ENCODE measurements at places on chromosomes 5 and 9. TPM values are rescaled to one million over a fixed set of nuclear protein-coding genes. Genes with fewer than 3 reads are reported as not detected.

PLPP1 gene
- total RNA-seq: 44.4 TPM

GPR151 gene
- not detected for total RNA-seq

GRIN1 gene
- 0.13 TPM for total RNA-seq

ECSCR gene
- total RNA-seq: not detected

PCDHA5 gene
- under 0.01 TPM for total RNA-seq

ASPN gene
- total RNA-seq: not detected

CCDC127 gene
- 2.6 TPM for total RNA-seq

ISL1 gene
- total RNA-seq: not detected

GCNT1 gene
- 11.8 TPM for total RNA-seq

C1QTNF2 gene
- not detected for total RNA-seq

IL33 gene
- not detected for total RNA-seq

GRXCR2 gene
- total RNA-seq: not detected

IGIP gene
- total RNA-seq: 0.65 TPM

SPINK7 gene
- not detected for total RNA-seq

CNTNAP3 gene
- 13.5 TPM for total RNA-seq

NELFB gene
- total RNA-seq: 81.0 TPM

CTNND2 gene
- total RNA-seq: under 0.01 TPM
